Common myeloid progenitor, CD34-positive (primary cell): ENCODE measurements at places on chromosomes 12 and 14.
A peak's percentile ranks its signal among the peaks of the same experiment; 100 is the strongest.

- DNase-seq: no peak
Observed at GRCh38 chr12:52715416-52715815, 12.1 kb upstream of the KRT77 start.

DNA sequence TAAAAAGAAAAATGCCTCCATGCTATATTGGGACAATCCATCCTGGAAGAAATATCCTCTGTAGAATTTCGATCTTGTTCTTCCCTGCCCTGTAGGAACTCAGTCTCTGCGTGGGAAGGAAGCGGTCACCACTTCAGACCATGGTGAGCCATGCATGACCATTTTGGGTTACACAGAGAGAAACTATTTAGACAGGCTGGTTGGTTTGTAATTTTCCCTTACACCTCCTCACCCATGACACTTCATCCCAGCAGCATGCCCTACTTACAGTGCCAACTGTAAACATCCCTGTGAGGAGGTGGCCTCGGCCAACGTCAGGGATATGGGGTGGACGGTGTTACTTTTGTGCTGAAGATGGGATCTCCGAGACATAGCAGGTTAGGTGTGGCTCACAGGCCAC, 121.4 kb downstream of the SMOC1 start:
- no peak for DNase-seq

- DNase-seq: no peak
Observed at GRCh38 chr12:24898185-24898584, 50.7 kb downstream of the BCAT1 start.

DNA sequence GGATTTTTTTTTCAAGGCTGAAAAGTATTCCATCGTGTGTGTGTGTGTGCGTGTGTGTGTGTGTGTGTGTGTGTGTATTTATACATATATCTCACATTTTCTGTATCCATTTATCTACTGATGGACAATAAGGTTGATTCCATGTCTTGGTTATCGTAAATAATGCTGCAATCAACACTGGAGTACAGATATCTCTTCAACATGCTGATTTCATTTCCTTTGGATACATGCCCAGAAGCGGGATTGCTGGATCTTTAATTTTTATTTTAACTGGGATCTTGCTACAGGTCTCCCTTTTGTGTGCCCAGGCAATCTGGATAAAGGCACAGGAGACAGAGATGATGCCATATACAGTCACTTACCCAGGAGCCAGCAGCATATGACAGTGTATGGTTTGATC, 338.1 kb downstream of the SOX5 start:
- no peak for DNase-seq

GRCh38 chr12:105026411-105026810, 40.3 kb downstream of the NOPCHAP1 start:
- DNase-seq: no peak

DNA sequence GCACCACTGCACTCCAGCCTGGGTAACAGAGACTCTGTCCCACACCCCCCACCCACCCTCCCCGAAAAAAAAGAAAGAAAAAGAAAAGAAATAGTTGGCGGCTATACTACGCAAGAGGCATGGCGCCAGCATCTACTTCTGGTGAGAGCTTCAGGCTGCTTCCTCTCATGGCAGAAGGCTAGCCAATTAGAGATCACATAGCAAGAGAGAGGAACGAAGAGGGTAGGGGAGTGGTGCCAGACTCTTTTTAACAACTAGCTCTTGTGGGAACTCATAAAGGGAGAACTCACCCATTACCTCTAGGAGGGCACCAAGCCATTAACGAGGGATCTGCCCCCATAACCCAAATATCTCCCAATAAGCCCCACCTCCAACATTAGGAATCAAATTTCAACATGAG, 6.2 kb downstream of the DENND5B start:
- DNase-seq: no peak

GRCh38 chr14:50085570-50086320, 30.6 kb downstream of the VCPKMT start:
- no peak for DNase-seq

GRCh38 chr12:100758083-100758482, 36.5 kb upstream of the ANO4 start:
- no peak for DNase-seq

DNA sequence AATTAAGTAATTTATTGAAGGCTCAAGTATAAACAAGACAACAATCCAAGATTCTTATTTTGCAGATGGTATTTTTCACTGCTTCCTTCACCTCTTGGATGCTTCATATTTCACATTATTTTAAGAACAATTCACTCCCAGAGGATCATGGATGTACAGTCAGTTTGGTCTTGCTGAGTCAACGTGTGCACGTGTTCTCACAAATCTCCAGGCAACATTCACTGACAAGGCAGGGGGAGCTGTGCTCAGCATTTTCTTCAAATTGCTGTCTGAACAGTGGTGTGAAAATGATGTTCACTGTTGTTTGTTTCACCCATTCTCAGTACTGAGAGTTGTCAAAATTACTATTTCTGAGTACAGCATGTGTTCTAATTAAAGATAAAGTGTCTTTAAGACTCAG, 118.3 kb upstream of the SLC38A4 start:
- peak; percentile 20 for DNase-seq

DNA sequence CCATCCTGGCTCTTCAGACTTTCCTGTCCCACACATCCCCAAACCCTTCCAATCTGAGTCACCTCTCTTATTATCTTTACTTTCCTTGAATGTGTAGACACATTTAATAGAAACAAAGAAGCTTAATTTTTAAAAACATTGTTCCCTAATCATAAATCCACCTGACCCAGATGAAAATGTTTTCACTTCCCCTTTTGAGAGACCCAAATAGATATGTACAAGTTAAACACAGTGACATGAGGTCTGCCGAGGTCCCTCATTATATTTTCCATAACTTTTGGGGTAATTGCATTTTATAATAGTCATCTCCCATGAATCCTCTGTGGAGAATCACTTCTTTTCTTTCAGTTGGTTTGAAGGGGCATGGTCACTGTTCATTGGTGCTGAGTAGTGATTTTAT, 191.1 kb downstream of the GRIN2B start:
- DNase-seq: no peak

- DNase-seq: no peak
Observed at GRCh38 chr14:96574171-96574632, 72.0 kb downstream of the PAPOLA start.

- no peak for DNase-seq
Observed at GRCh38 chr12:109729371-109729781, 15.8 kb downstream of the FAM222A start.

- DNase-seq: no peak
Observed at GRCh38 chr12:81541121-81541520, 218.0 kb downstream of the PPFIA2 start.

DNA sequence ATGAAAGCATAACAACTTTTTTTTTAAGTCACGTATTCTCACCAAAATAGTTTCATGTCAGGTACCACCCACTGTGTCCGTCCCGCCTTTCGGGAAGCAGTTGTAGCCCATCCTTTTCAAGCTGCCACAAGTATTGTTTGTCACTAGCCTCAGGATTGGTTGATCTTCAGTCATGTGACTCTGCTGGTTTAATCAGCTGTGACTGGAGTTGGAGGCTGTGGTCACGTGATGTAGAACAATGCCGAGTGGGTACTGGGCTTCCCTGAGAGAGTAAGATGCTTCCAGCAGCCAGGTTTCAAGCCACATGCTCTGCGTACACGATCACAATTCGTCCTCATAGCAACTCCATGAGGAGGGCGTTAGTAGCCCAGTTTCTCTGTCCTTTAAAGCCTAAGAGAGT, 83.0 kb upstream of the WSCD2 start:
- no peak for DNase-seq

- DNase-seq: no peak
Observed at GRCh38 chr14:47435331-47435965, 240.0 kb downstream of the MDGA2 start.

- no peak for DNase-seq
Observed at GRCh38 chr12:2083008-2083407, 30.2 kb downstream of the CACNA1C start.

GRCh38 chr14:76326918-76327689, 48.8 kb upstream of the ESRRB start:
- DNase-seq: no peak

- no peak for DNase-seq
Observed at GRCh38 chr12:64650762-64651161, 40.5 kb downstream of the RASSF3 start.

- peak; percentile 92 for DNase-seq
Observed at GRCh38 chr12:24902511-24903328, 46.2 kb downstream of the BCAT1 start.

DNA sequence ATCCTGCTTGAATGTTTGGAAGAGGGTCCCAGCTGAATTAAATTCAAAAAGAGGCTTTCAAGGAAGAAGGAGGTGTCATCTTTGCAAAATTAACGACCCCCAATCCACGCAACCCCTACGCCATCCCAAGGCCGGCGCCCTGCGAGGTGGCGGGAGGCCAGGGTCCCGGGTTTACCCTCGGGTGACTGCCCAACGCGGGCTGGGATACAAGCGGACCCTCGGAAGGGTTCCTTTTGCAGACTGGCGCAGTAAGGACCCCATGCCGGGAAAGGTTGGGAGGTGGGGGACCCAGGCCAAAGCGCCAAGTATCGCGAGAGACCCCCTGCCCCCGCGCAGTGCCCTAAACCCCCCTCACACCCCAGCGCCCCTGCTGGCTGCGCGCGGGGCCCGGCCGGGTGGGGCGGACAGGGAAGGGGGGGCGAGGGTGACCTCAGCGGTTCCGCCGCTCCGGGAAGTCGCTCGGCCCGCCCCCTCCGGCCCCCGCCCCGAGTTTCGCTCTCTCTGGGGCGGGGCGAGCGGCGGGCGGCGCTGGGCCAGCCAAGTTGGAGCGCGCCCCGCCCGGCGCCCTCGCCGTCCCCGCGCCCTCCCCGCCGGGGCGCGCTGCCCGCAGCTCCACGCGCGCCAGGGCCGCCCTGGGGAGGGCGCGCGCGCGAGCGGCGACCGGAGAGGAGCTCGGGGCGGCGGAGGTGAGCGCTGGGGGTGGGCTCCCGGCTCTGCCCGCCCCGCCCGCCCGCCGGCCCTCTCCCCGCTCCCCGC, 708 bp upstream of the ZBTB42 start:
- DNase-seq: peak; percentile 92

- DNase-seq: no peak
Observed at GRCh38 chr14:73500360-73500759, 9.6 kb downstream of the RIOX1 start.

DNA sequence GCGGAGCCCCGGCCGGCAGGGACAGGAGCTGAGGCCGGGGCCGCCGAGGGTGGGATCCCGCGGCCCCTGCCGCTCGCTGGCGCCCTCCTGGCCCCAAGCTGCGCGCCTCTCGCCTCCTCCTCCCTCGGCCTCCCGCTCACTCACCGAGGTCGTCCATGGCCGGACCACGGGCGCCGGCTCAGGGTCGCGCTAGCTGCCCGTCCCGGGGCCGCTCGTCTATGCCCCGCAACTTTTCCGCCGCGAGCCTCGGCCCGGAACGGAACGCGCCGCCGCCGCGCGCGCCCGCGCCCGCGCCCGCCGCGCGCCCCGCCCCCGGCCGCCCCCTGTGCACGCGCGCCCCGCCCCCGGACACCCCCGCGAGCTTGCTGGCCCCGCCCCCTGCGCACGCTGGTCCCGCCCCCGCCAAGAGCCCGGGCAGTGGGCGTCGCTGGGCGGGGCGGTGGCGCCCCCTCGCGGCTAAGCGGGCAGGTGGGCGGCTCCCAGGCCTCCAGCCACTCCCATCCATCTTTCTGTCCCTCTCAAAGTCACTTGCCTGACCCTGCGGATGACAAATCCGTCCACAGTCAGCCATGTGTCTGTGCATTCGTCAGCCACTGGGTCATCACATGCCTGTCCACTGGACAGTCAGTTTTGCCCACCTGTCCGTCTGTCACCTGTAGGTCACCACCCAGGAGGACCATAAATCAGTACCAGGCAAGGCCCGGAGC, at the start of gene PXN:
Gene PXN (minus strand): TSS at position 258 of the 707 bp plus-strand sequence. CDS start 101 bp downstream, at position 157.
- peak; percentile 83 for DNase-seq

GRCh38 chr12:57095440-57095839, 6.5 kb downstream of the NAB2 start:
- DNase-seq: no peak

DNA sequence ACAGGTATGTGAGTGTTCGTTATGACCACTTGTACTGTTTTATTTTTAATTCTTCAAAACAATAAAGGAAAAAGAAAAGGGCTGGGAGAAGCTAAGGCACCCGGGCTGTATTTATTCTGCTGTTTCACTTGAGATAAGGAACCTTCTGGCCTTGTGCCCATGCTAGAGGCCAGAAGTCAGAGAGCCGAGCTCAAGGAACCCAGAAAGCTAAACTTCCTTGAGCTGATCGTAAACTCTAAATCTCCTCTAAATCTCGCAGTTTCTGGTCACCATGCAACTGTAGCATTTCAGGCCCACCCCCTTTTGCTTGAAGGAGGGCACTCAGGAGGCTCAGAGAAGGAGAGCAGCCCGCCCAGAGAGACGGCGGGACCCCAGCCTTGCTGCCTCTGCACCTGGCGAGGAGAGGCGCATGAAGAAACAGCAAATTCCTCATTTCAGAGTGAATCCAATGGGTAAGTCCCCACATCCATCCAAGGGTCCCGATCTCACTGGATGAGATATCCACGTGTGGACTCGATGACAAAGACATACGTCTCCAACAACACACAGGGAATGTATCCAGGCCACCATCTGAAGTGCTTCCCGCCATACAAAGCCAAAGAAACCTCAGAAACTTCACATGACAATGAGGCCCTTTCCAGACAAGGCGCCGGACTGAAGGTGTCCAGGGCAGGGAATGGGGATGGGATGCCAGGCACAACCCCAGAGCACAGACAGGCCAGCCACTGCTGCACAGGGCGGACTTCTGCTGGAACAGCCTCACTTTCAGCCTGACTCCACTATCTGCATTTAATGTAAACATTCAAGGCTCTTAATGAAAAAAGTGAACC, 14.6 kb downstream of the CCDC88C start:
- peak; percentile 85 for DNase-seq

- no peak for DNase-seq
Observed at GRCh38 chr12:21551841-21552465, 25.9 kb downstream of the SPX start.

DNA sequence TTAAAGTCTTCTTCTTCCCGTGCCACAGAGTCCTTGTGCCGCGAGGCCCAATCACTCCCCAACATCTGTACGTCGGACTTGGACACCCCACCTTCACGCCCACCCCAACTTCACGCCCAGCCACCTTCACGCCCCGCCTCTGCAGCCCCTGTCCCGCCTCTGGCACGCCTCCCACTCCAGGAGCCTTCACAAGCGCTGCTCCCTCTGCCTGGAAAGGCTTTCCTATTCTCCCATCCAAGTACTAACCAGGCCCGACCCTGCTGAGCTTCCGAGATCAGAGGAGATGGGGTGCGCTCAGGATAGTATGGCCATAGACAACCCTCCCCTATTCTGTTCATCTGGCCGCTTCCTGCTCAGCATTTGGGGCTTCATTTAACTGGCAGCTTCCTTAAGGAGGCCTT, 17.3 kb upstream of the EIF5 start:
- DNase-seq: no peak

DNA sequence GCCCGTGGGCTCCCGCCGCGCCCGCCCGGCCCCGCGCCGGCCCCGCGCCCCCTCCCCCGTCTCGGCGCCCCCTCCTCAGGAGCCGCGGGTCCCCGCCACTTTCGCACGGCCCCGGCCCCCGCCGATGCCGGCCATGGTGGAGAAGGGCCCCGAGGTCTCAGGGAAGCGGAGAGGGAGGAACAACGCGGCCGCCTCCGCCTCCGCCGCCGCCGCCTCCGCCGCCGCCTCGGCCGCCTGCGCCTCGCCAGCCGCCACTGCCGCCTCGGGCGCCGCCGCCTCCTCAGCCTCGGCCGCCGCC, 263 bp downstream of the RCOR1 start:
- no peak for DNase-seq
